Lower lobe of right lung (tissue), 2 donors: ENCODE measurements at places on chromosomes 5 and 9.

DNA sequence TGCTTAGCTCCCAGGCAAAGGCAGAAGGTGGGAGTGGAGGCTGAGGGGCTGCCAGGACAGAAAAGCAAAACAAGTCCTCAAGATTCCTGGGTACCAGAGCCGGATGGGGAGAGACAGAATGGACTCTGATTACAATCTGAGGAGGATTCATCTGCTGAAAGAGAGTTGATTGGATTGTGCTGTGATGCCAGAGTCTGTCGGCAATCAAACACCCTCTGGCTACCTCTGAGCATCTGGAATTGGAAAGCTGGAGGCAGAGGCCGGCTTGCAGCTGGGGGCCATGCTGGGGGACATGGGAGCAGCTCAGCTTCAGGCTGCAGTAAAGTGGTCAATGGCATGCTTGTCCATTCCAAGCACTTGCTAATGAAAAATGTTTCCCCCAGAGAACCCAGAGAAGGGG lies 59.3 kb downstream of the ASTN2 start:
- DNase-seq, result no peak

- no peak for DNase-seq
These were observed 1203.2 kb downstream of the CDH12 start for GRCh38 chr5:21649969-21650368.

GRCh38 chr5:135355169-135355568 lies 43.9 kb downstream of the MACROH2A1 start:
- DNase-seq, result no peak

- no peak for DNase-seq
These were observed 74.8 kb downstream of the ST8SIA4 start for GRCh38 chr5:100828071-100828897.

DNA sequence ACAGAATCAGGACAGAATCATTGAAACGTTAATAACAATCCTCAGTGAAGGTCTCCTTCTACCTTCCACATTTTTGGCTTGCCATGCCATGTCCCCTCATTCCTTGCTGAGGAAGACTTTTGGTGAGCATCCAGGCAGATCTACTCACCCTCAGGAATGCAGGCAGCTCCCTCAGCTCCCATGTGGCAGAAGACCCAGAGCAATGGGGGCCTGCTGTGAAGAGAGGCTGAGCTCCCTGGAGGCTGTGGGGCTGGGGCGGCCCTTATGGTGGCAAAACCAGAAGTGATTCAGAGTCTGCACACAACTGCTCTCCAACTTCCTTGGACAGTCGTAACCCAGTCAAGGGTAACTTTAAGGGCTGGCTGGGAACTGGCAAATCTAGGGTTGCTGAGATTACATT lies 247.2 kb upstream of the EFNA5 start:
- no peak for DNase-seq

DNA sequence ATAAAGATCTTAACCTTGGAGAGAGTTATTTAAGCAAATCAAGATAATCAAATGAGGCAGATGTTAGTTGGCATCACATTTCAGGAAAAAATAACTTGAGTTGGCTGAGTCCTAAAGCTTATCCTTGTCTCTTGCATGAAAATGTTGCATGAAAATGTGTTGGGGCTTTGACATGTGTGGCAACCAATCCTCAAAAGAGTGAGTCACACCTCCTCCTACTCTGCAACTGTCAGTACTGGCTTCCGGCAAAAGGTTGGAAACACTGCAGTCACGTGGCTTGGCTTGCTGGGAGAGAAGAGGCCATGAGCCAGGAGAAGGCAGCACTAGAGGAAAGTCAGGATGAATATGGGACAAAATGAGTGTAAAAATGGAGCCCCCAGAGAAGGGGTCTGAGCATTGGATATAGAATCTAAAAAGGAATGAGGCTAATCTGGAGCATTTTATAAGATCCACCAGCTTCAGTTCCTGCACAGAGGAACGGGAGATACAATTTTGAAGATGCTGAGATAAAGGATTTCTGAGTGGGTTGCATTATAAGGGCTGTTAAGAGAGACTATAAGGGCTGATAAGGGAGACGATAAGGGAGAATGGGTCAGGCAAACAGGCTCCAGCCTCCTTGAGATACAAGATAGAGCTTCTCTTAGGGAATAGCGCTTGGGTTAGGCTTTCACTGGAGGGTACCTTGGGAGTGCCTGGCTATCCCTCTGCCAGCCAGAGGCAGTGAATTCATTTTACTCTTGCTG lies 43.1 kb downstream of the SPATA31D1 start:
- no peak for DNase-seq

GRCh38 chr9:98874721-98875255 lies 67.3 kb downstream of the GALNT12 start:
- no peak for DNase-seq

GRCh38 chr9:7976167-7976755 lies 176.7 kb upstream of the DMAC1 start:
- DNase-seq, result no peak

DNA sequence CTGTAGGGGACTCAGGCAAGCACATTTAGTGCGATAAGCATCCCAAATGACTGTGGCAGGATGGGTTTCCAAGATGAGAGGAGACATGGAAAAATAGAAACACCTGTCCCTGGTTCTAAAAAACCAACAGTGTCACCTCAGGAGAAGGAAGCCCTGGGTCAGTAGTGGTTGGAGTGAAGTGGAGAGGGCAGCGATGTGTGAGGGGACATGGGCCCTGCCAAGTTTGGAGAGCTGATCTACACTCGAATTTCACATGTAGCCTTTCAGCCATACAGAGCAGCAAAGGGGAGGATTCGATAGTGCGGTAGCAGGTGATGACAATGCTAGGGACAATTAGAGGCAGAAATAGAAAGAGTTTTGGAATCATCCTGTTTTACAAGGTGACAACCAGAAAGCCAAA lies 32.6 kb upstream of the LHX2 start:
- DNase-seq, result no peak

DNA sequence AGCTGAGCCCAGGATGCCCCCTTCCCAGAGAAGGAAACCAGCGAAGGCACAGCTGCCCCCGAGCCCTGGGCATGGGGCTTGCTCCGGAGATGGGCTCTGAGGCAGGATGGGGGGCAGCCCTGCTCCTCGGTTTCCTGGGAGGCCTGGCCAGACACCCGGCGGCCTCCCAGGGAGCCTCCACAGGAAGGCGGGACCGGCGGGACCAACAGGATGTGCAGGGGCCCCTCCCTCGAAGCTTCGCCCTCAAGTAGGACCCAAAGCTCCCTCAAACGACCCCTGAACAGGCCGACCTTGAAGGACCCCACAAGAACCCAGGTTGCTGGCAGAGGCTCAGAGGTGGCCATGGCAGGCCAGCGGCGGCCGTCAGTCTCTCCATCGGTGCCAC lies 11.7 kb downstream of the EXD3 start:
- DNase-seq, result no peak

GRCh38 chr9:137026828-137027227 lies 1.2 kb downstream of the ABCA2 start:
- no peak for DNase-seq

DNA sequence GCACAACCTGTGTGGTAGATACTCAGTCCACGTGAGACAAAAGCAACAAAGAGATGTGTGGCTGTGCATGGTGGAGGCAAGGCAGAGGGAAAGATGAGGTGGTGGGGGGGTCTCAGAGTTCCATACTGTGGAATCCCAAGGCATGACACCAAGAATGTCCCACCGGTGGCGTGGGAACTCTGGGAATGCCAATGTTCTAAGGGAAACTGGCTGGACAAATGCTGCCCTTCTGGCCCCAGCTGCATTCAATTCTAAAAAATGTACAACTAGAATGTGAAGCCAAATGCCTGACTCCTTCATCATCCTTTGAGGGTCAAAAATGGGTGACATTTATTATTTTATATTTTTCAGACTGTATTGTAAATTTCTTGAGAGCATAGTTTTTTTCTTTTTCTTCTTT lies 58.2 kb upstream of the EQTN start:
- no peak for DNase-seq

DNA sequence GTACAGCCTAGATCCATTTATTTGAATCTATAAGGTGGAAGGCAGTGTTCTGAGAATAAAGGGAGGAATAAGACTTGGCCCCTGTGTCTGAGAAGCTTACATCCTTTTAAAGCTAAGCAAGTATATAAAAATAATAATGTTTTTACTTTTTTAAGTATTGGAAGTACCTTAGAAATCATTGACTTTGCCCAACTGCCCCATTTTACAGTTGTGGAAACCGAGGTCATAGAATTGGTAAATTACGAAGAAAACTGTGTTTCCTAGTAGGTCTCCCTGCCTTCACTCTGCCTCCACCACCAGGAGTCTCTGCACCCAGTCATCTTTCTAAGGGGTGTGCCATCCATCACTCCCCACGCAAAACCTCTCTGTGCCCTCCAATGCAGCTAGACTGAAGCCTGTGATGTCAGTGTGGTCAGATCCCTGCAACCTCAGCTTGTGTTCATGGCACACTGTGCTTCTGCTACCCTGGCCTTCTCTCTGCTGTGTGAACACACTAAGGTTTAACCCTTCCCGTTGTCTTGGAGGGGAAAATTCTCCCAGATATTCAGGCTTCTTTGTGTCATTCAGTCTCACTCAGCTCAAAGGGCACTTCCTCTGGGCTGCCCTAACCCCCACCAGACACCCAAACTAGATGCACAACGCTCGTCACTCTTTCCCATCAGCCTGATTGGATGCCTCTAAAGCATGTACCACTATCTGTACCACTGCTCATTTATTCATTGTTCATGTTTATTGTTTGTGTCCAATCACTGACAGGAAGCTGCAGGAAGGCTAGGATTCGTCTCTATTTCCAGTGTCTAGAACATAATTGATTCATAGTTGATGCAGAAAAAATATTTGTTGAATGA lies 18.2 kb downstream of the ADRB2 start:
- no peak for DNase-seq

DNA sequence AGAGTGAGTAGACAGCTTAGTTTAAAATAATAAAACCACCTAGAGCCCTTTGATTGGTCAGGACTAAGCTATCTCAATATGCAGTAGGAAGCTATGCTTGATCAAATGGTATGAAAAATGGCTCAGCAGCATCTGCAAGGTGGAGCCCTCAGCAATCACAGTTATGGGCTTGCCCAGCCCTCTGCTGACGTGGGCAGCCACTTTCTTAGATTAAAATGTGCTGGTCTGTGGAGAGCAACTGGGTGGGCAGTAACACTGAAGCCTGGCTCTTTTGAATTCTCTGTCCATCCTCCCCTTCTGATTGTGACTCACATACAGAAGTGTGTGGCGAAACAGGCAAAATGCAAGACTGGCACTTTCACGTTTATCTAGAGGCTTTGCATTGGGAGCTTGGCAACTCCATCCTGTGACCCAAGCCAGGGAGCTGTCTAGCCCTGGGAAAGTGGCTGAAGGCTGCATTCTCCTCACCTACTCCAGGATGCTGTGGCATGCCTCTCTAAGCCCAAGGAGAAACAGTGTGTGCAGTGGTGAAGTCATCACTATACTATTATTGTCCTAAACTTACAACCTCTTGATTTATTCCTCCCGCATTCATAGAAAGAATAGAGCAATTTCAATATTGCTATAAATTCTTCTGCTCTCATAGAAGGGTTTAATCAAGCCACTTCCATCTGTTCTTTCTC lies 61.1 kb downstream of the MED10 start:
- no peak for DNase-seq

- DNase-seq, result no peak
These were observed 71.0 kb downstream of the USP20 start for GRCh38 chr9:129906298-129906697.

DNA sequence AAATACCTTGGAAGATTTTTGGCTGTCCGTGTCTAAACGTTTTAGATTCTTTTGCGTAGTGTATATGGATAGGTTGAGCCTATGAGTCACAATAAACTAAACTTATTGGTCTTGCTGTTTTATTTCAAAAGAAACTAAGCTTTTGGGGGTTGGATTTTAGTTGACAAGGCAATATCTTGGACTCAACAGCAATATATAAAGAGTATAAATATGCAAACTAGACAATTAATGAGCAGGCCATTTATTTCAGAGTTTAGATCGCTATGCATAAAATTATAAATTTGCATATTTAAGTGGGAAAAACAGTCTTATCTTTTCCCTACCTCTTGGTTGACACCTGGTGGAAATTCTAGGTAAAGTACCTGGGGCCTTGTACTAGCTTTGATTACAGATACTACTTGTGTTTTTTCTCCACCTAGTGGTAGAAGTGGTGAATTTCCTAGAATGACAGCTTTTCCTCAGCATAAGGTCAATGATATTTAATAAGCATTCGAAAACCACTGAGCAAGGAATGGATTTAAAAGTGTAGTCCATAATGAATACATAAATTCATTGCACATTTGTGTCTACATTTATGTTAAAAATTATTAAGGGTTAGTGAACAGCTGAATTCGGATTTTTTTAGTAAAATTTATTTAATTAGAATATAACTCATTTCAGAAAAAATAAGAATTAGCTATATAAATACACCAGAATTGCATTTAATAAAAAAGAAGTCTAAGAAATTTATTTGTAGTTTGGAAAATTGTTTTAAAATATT lies 1.7 kb upstream of the ARRDC3 start:
- DNase-seq, result no peak

DNA sequence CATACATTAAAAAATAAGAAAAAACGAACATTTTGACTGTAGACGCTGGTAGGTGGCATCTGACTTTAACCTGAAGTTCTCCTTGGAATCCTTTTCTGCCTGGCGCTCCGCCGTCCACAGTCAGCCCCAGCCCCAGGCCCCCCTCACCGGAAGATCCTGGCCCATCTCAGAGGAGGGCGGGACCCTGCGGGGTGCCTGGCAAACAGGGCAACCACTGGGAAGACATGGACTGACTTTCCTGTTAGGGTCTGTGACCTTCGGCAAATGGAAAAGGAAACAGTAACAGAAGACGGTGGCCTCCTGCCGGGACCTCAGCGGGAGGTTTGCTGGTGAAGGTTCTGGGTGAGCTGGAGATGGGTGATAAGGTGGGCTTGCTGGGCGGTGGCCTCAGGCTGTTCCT lies 11.7 kb upstream of the EGR1 start:
- DNase-seq, result no peak

DNA sequence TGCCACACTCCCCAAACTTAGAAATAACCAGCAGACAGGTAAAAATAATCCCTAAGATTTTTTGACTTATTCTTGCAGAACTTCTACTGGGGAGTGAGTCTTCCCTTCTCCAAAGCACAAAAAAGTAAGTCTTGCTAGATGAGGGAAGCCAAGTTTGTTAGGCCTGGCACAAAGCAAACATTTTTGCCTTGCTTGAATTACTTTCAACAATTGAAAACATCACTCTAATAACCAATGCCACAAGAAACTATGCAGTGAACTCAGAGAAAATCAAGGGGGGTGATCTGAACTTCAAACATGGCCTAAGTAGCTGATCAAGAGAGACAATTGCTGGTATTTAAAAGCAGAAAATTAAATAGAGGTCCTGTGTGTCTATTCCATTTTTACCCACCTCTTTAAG lies 123.6 kb upstream of the SLC1A3 start:
- DNase-seq, result no peak

DNA sequence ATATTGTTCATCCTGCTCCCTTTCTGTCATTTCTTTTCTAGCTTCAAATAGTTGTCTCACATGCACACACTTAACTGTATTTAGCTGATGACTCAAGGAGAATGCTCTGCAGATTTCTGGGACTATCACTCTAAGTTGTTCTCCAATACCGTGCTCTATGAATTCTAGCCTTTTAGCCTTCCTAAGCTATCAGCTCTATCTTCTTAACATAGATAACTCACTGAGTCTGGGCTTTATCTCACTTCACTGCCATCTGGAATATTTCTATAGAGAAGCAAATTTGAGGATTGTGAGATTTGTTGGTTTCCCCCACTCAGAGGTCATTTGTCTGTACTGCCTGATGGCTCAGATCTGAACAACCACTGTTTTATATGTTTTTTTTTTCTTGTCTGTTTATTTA lies 369.7 kb downstream of the TUSC1 start:
- no peak for DNase-seq
